Calu3 (cell line): ENCODE measurements at places on chromosomes 1 and 21.

- no peak for DNase-seq
These were observed 568 bp downstream of the TRIM45 start for GRCh38 chr1:117120774-117121588.

DNA sequence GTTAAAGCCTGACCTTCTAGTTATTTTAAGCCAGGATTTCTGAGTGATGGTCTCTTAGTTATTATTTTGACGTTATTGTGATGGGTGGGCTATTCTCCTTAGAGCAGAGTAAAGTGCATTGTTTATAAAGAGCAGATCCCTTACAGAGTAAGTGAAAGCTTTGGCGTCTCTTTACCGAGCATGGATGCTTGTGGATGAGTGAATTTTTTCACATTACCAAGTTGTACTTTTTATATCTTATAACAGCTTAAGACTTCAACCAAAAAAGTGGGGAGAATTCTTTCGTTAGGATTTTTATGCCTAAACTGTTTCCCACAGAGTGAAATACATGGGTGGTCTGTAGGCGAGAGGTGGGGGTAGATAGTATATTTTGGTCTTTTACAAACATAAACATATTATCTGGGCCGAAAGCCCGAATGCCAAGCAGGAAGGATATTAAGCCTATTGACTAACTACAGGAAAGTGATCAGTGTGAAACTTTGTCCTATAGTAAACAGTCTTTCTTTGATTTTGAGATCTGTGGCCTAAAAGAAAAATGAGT is 279.1 kb upstream of the C1orf105 start:
- DNase-seq = no peak

DNA sequence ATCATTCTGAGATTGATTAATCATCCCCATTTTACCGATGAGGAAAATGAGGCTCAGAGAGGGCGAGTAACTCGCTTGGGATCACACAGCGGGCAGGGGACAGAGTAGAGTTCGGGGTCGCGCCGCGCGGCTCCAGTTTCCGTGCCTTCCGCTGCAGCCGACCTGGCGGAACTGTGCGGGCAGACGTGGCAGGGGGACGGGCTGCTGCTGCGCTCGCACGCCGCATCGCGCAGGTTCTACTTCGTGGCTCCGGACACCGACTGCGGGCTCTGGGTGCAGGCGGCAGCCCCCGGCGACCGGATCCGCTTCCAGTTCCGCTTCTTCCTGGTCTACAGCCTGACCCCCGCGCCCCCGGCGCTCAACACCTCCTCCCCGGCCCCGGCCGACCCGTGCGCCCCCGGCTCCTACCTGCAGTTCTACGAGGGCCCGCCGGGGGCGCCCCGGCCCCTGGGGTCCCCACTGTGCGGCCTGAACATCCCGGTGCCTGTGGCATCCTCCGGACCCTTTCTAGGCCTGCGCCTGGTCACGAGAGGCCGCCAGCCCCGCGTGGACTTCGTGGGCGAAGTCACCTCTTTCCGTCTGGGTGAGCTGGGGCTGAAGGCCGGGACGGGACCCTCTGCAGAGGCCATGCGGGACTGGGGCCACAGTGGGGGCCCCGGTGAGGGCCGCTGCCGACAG is 2.3 kb downstream of the LDLRAD2 start:
- no peak for DNase-seq

DNA sequence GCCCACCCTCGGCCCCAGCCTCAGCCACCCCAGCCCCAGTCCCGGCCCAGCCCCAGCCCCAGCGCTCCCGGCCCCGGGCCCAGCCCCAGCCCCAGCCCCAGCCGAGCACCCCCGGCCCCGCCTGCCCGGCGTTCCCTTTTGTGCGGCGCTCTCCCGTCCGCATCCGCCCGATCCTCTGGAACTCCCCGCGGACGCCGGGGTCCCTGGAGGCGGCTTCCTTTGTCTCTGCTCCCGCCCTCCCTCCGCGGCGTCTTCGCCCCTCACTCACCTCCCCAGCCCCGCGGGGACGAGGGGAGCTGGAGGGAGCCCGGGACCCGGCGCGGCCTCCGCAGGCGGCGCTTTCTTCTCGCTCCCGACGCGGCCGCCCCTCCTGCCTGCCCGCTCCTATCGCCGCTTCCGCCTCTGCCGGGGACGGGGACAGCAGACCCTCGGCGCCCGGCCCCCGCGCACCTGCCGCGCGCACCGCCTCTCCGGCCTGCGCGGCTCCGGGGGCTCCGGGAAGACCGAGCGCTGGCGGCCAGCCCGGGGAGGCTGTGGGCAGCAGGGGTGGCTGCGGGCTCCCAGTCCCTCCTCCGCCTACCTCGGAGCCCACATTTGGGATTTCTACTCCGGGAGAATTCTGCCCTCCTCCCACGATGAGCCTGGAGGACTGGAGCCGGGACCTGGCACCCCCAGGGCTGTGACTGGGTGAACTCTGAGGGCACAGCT is 14.0 kb downstream of the AGRN start:
- no peak for DNase-seq

DNA sequence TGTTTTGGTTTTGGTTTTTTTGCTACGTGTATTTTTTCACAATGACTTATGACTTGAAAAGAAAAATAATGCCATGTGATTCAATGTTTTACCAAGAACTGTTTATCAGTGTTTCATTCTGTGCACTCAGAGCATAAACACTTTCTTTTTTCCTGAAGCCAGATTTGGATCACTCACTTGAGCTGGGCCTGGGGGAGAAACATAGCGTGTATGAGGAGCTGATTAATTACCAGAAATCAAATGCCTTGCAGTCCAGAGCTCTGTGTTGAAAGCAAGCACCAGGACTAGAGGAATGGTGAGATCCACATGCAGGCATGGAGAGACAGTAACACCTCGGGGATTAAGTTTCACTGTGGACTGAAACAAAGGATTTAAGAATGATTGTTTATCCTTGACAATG is 642.1 kb upstream of the ADGRL2 start:
- no peak for DNase-seq

- DNase-seq = no peak
These were observed 6.0 kb downstream of the PIK3CD start for GRCh38 chr1:9657521-9658032.

DNA sequence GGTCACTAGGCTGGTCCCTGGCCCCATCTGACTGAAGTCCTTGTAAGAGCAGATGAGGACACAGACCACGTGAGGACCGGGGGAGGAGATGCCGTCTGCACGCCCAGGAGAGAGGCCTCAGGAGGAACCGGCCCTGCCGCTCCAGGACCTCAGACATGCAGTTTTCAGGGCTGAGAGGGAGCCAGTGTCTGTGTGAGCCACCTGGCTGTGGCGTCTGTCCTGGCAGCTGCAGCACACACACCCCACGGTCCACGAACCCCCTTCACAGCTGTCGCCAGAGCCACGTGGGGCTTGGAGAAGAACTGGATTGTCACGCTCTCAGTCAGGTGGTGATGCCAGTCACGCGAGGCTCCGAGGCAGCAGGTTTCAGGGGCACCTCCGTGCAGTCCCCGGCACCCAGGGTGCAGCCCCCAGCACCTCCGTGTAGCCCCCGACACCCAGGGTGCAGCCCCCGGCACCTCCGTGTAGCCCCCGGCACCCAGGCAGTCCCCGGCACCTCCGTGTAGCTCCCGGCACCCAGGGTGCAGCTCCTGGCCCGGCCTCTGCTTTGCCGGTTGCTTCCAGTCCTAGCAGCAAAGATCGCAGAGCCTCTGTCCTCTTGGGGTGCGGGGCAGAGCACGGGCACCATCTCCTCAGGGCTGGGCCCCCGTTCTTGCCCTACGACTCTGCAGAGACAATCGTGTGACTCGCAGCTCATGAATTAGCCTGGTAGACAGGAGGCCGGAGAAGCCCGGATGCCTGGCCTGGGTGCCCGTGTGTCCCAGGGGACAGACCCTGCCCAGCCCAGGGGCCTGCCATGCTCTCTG is 19.0 kb upstream of the SUMO3 start:
- DNase-seq = peak; percentile 43
